Neural crest cell (in vitro differentiated cells): ENCODE measurements at places on chromosomes 7 and 10.

DNA sequence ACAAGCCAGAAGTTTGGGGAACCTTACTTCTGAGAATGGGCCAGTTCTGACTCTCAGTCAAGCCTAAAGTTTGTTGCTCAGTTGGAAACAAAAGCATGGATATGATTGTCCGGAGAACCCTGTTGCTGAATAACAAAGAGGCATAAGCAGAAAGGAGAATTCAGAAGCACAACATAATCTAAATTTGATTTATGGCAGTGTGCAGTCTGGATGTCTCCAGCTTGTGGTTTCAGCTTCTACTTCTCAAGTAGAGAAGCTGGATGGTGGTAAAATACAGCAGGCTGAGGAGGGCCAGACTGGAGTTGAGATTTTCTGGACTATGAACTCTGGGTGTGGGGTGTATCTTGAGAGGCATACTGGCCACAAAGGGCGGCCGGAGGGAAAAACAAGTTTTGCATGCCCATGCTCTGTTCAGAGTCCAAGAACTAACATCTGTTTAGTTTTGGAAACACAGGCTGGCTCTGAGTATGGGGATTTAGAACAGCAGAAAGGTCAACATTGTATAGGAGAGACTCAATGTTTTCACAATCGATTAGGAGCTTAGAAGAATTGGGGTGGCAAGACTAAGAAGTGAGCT is 592.9 kb downstream of the CNTNAP2 start:
- DNase-seq, result no peak

DNA sequence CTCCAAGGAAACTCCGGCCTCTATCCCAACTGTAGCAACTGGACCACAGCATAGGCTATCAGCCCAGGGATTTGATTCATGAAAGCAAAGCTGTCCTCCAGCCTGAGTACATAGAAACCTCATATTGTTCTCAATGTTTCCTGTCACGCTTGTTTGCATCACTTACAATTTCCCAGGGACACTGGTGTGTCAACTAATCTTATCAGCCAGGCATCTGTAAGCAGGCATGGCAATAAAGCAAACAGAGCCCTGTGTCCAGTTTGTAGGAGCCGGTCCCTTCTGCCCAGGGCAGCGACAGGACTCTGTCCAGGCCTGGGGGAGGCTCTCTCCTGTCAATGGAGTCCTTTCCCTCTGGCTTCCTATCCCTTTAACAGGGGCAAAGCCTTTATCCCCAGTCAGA is 23.0 kb upstream of the CDHR3 start:
- DNase-seq, result no peak

DNA sequence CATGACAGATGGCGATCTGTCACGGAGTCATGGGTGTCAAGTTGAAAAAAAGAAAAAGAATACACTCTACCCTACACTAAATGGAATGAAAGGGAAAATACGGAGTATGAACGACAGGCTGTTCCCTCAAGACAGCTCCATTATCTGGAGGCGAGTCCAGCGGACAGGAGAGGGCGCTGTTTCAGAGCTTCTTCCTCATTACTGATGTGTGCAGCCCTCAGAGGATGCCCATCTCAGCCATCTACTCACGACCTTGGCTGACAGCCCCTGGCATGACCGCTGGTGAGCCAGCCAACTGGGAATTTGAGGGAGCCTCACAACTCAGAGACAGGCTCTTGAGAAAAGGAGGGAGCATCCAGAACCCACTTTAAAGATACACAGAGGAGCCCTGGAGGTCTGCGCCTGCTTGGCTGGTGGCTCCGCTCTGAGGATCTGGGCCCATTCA is 49.6 kb upstream of the SMNDC1 start:
- DNase-seq, result peak; percentile 80

DNA sequence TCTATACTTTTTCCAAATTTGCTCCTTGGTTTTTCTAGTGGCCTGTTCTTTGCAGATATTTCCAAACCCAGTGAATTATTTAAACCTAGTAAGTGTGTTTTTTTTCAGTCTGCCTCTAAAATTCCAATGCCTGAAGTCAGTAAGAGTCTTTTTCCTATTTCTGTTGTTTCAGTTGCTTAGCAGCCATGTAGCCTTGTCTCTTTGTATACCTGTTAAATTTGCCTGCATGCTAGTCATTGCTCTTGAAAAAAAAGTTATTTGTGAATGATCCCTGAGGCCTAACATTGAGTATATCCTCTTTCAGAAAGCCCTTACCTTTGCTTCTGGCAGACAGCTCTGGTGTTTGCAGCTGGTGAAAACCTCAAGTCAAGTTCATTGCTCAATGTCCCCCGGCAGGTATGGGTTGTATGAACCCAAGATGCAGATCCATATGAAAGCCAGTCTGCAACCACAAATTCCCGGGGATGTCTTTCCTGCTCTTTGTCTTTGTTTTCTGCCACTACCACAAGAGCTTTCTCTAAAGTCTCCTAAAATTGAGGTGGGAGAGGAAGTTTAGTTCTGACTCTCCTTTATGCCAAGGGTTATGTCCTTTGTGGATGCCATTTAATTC is 35.7 kb downstream of the CH25H start:
- DNase-seq, result no peak

- no peak for DNase-seq
Observed at GRCh38 chr7:93973134-93973533, 31.0 kb downstream of the BET1 start.
